ENCODE measurements at places on chromosomes 7 and 10.

DNA sequence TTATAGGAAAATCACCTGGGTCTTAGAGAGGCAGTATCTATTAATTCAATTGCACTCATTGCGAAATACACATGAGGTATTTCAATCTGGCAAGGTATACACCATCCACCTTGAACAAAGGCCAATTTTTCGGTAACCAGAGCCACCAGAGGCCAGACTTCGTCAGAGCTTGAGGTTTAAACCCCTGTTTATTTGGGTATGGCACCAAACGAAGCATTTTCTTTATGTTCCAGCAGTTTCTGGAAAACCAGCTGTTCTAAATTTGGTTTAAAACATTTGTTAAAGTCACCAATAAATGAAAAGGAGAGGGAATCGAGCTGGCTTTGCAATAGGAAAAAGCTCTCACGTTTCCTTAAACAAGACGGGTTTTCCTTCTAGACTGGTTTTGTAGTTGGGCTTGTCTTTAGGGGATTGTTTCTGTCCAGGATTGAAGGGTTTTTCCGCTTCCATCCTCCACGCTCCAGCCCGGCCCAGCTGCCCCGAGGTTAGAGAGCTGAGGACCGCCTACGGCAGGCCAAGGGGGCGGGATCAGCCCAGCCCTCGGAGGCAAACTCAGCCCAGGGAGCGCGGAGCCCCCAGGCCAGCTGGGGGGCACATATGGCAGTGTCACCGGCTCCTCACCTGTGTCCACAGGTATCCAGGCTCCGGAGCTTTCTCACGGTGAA, 539.4 kb upstream of the MGMT start:
- peak; percentile 70 for DNase-seq

DNA sequence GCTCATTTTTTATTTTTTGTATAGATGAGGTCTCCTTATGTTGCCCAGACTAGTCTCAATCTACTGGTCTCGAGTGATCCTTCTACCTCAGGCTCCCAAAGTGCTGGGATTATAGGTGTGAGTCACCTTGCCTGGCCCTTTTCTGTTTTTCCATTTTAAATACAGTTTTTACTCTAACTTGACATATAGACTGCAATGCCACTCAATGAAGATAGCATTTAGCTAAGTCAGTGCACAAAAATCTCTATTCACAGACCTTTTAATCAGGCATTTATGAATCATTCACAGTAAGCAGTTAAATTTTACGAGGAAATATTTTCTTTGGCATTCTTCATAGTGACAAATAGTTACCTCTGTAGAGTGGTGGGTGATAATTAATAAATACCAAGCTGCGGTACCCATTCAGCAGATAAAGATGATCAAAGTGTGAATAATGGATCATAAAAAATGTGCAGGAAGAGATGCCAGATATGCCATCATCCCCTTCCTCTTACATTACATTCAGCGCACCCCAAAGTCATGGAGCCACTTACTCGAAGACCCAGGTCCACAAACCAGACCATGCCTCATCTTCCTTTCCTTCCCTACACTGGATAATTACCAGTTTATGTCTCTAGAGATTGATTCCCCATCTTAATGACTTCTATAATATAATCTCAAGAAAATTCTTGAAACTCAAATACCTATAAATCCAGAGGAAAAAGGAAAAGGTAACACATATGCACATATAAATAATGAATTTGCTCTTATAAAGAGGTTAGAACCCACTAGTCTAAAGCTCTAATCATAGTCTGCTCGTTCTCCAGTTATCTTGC, 56.0 kb downstream of the UBE2H start:
- DNase-seq: no peak

DNA sequence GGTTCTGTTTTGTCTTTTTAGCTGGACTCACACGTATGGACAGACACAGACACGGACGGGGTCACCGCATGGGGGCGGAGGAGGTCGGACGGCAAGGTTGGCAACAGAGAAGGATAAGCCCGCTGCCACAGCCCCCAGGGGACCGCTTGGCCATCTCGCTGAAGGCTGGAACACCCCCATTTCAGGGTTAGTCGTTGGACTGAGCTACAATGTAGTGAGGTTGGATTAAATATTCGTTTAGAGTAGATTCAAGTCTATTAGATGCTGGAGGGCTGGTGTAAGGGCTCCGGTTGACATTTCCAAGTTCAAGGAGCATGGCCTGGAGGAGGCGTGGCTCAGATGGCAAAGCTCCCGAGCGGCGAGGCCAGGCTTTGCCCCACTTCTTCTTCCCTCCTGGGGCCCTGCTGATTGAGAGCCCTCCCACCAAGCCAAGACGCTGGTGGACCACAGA, 35.2 kb downstream of the PPIF start:
- peak; percentile 59 for DNase-seq

DNA sequence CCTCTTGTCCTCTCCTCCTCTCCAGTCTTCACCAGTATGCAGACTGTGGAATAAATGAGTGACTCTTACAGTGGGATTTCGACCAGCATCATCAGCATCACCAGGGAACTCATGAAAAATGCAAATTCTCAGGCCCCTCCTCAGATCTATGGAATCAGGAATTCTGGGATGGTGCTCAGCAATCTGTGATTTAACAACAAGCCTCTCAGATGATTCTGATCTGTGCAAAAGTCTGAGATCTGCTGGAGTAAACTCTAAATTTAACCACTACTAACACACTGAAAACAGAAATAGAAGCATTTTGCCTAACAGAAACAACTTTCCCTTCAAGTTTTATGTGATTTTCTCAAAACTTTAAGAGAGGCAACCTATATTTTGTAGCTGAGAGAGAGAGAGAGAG, 124.8 kb upstream of the FAM3C start:
- no peak for DNase-seq

DNA sequence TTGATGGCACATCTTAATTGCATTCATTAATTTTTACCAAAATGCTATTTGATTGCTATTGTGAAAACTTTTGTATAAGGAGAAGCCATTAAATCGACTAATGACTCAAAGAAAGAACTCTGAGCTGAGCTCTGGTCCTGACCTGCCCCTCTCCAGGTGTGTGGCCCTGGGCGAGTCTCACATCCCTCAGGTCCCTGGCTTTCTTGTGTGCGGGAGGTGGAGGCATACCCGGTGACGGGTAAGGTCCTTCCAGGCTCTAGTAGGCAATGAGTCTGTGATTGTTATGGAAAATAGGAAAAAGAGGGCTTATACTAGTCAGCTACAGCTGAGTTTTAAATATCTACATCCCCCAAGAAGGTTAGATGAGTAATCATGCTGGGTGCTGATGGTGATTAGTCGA, 248.1 kb downstream of the GATA3 start:
- no peak for DNase-seq

DNA sequence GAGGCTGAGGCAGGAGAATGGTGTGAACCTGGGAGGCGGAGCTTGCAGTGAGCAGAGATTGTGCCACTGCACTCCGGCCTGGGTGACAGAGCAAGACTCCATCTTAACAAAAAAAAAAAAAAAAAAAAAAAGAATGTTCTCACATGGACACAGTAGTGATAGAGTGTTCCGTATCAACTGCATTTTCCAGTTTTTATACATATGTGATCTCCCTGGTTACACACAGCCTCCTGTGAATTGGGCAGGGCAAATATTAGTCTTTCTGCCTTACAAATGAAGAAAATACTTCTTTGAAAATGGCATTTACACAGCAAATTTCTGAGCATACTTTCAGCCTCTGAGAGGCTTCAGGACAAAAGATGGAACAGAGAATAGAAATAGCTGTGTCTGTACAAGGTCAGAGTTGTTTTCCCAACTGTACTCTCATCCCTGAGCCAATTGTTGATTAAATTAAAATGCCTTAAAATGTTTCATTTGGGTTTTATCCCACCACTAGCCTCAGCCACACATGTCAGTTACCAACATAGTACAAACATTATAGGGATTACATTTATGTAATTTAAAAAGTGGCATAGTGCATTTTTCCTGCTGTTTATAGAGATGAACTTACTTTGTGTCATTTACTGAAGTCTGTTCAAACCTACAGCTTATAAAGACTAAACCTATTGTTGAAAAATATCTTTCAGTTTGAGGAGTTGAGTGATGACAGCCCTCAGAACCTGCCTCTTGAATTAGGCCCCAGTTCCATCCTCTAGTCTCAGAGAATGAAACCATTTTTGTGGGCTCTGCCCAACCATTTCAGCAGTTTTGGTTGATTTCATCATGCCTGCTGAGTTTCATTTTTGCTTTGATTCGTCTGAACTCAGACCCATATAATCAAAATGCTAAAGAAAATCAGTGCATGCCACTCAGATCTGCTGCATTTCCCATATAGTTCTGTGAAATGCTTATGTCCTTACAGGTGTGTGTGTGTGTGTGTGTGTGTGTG, 609.4 kb upstream of the C7orf33 start:
- DNase-seq: no peak

GRCh38 chr7:55129541-55130394, 111.0 kb downstream of the EGFR start:
- no peak for DNase-seq

GRCh38 chr7:84624527-84624926, 429.9 kb upstream of the SEMA3A start:
- DNase-seq: no peak

- DNase-seq: no peak
Observed at GRCh38 chr10:19719284-19719683, 96.9 kb upstream of the PLXDC2 start.

GRCh38 chr7:50661345-50662040, 96.3 kb upstream of the DDC start:
- DNase-seq: no peak

DNA sequence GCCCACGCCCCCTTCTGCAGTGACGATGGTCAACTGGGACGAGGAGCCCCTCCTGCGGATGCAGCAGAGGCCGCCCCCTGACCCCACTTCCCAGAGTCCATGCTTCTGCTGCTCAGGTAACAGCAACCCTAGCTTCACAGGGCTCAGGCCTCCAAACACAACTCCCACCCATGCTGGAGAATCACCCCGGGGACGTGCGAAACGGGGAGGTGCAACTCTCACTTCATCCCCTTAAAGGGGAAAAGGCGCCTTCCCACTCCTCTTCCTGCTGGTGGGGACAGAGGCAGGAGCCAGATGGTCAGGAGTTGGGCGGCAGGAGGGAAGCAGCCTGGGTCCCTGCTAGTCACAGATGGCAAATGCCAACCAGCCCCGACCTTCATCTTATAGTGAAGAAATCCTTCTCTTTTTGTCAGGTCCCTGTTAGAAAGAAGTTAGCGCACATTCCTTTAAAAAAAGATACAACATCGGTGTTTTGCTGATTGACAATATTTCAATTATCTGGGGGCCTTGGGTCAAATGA, 155.4 kb downstream of the DIP2C start:
- no peak for DNase-seq

GRCh38 chr7:19480383-19480782, 228.5 kb downstream of the POLR1F start:
- no peak for DNase-seq

- no peak for DNase-seq
Observed at GRCh38 chr7:32330602-32331001, 159.6 kb downstream of the LSM5 start.

DNA sequence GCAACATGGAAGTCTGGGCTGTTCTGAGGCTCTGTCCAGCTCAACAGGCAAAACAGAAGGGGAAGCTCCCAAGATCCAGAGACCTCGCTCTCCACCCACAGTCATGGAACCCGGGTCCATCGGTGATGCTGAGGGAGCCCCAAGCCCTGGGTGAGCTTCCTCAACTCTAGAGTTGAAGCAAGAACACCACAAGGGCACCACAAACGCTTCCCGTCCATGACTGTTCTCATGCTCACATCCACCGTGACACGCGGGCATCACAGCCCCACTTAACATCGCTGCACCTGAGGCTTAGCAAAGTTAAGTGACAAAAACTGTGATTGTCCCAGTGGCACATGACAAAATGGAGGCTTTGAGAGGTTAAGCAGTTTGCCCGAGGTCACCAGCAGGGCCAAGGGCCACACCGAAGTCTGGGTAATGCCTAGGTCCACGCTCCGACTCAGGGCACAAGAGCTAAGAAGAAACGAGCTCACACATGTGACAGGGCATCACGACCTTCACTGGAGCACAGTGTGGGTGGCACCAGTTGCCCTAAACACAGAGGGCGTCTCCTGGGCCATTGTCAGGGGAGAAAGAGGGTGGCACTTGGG, 110.6 kb downstream of the OAT start:
- no peak for DNase-seq

GRCh38 chr10:8042721-8043568, 11.5 kb upstream of the GATA3 start:
- DNase-seq: peak; percentile 79

DNA sequence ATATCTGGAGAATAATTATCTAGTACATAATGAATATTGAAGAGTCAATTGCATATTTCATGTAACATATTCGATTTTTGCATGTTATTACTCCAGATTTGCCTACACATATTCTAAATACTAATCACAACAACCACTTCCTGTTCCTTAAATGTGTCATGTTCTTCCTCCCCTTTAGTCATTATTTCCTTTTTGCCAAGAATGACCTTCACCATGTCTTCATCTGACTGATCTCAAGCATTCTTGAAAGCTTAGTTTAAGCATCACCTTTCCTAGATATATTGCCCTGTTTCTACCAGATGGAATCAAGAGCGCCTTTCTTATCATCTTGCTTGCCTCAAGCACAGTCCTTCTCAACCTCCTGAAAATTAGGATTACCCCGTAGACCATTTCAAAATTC, 23.5 kb upstream of the MEOX2 start:
- DNase-seq: no peak

GRCh38 chr10:10794791-10795191, 222.9 kb upstream of the CELF2 start:
- DNase-seq: no peak

DNA sequence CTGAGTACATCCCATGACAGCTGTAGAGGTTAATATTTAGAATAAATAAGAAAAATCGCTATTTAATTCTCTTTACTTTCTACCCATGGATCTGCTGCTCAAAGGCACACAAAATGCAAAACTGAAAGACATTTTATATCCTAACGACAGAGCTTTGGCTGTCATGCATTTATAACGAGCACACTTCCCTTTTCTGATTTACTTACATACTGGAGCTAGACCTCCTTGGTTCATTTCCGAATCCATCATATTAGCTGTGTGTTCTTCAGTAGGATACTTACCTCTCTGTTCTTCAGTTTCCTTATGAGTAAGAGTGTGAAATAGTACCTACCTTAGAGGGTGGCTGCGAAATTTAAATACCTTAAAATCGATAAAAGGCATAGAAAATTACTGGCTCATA, 10.9 kb downstream of the CALCR start:
- no peak for DNase-seq

DNA sequence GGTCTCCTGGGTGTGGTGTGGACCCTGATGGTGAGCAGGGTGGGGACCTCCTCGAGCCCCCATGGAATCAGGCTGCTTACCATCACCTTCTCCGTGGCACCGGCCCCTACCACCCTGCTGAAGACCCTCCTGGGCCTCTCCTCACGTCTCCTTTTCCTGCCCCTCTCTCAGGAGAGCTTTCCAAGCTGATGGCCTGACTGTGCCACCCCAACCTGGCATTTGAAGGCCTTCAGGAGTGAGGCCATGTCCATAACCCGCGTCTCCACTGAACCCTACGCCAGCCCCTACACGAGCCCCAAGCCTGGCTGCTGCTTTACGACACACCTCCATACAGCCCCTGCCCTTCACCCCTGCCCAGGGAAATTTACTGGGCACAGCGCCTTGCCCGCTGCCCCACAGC, 55.4 kb downstream of the ZRANB1 start:
- peak; percentile 43 for DNase-seq
